ENCODE measurements at places on chromosomes 12 and 14.

- no peak for DNase-seq
Observed at GRCh38 chr14:105168496-105168978, at the start of gene JAG2. Gene JAG2, minus strand, starts transcription at chr14:105168776. Its CDS starts 356 bp downstream, at chr14:105168420.

DNA sequence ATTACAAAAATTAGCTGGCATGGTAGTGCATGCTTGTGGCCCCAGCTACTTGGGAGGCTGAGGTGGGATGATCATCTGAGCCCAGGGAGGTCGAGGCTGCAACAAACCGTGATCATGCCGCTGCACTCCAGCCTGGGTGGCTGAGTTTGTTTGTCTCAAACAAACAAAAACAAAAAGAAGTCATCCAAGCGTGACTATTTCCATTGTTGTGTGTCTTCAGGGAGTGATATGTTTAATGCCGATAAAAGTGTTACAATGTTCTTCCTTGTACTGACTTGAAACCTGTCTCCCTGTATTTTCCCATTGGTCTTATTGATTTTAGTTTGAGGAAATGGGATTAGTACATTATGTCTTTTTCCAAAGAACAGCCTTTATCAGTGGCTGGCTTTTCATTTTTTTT lies 75.6 kb upstream of the USP44 start:
- DNase-seq = no peak

DNA sequence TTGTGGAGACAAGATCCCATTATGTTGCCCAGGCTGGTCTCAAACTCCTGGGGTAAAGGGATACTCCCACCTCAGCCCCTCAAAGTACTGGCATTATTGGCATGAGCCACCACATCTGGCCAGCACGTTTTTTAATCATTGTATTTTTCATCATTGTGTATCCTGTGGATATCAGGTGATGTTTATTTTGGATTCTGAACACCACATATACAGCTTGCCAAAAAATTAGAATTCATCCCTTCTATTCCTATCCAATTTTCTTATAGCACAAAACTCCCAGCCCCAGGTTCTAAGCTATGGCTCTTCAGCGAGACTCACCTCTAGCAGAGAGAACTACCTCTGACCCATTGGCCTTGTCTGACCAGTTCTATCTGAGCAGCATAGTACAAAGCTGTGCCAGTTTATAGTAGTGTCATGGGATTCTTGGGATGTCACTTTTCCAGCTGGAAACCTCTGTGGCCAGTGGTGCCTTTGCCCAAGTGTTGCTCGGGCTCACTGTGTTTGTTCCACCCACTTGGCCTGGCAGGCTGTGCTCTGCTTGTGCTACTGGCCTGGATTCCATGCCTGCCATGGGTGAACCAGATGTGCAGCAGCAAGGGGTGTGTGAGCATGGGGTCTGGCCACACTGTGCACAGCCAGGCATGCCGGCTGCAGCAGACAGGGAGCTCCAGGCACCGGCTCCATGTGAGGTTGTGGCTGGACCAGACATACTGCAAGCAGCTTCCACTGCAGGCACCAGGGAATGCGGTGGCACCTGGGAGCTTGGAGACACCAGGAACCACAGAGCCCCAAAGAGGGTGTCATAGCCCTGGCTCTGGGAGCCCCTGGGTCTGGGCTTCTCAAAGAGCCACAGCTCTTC lies 37.2 kb downstream of the TIMELESS start:
- no peak for DNase-seq

DNA sequence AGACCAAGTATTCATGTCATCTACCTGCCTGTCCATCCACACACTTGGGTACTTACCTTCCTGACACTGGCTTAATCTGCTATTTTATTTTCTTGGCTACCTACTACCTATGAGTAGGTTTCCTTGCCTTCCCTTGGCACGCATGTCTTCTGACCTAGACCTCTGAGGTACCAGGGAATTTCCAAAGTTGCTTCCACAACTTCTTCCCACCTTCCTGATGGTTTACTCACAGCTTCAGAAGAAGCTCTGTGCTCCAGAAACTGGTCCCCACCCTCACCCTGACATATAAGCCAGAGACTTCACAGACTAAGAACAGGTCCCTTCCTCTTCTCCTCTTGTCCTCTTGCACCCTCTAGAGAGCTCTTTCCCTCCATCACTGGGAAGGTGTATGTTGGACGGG lies 35.7 kb upstream of the DDX11 start:
- DNase-seq = no peak

DNA sequence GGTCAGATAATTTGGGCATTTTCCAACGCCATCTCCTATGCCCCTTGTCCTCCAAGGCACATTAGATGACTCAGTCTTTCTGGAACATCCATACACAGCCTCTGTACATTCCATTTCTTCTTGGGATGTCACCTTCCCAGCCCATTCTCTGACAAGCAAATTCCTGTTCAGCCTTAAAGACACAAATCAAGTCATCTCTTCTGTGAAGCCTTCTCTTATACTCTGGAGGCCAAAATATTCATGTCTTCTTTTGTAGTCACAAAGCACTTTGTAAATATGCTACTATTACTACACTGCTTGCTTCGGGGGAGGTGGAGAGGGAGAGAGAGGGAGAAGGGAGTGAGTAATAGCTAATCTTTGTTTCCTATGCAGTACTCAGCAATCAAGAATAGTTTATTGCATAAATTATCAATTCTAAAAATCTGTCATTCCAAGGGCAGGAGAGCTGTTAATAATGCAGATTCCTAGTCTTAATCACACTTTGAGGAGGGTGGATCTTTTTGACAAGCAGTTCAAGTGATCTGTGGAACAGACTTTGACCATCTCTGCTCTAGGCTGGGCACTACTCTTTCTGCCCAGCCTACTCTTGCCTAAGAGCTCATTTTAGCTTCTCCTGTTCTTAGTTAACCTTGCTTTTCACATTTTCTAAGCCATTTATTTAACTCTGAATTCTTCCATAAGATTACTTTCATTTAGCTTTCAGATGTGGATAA lies 27.9 kb downstream of the KCNMB4 start:
- DNase-seq = no peak

DNA sequence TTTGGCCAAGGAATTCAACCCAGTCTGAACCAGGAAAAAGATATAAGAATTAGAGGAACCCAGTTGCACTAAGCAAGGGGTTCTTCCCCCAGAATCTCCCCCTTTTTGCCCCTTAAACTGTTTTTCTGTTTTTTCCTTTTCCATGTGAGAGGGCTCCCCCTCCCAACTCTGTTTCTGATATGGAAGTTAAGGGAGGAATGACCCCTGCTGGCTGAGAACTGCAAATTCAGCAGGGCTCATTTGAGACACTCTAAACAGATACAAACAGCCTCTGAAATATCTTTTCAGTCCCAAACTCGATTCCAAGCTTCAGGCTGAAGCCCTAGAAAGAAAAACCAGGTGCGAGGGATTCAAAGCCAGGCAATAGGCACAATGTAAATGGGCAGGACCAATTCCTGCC lies 132.7 kb downstream of the SLC41A2 start:
- no peak for DNase-seq

- DNase-seq = no peak
Observed at GRCh38 chr14:81434230-81434629, 34.1 kb upstream of the STON2 start.

DNA sequence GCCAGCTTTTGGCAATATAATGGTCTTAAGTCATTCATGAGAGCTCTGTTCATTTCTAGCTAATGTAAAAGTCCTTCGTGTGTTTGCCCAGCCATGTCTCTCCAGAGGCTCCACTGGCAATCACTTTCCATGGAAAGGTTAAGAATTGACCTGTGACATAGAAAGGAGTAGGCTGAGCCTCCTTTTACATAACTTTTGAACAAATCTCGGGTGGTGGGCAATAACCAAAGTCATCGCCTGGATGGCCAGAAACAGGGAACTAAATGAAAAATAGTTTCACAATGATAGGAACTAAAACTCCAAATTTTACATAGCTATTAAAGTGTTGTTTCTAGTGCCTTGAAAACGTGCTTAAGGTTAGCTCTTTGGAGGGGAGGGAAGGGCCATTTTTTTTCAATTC lies 6.5 kb downstream of the BHLHE41 start:
- no peak for DNase-seq

GRCh38 chr14:90274019-90274418 lies 17.7 kb downstream of the PSMC1 start:
- no peak for DNase-seq

DNA sequence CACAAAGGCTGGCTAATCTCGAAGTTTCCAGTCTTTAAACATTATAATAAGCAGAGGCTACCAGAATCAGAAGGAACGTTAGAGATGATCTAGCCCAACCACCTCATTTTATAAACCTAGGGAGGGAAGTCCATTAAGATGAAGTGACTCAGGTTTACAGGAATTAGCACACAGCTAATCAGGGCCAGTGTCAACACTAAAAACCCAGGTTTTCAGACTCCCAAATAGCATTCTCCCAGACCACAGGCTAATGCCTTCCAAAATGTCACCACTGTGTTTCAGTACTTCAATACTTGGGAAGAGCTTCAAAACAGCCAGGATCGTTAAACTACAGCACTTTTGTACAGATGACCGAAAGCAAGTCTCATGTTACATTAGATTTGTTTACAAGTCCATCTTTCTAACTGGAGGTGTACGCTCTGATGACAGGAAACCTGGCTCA lies 89.2 kb downstream of the FOXN3 start:
- DNase-seq = no peak

GRCh38 chr14:74348735-74349463 lies 628 bp downstream of the VRTN start:
- DNase-seq = no peak

- DNase-seq = no peak
Observed at GRCh38 chr14:37842106-37842505, 246.7 kb downstream of the TTC6 start.

DNA sequence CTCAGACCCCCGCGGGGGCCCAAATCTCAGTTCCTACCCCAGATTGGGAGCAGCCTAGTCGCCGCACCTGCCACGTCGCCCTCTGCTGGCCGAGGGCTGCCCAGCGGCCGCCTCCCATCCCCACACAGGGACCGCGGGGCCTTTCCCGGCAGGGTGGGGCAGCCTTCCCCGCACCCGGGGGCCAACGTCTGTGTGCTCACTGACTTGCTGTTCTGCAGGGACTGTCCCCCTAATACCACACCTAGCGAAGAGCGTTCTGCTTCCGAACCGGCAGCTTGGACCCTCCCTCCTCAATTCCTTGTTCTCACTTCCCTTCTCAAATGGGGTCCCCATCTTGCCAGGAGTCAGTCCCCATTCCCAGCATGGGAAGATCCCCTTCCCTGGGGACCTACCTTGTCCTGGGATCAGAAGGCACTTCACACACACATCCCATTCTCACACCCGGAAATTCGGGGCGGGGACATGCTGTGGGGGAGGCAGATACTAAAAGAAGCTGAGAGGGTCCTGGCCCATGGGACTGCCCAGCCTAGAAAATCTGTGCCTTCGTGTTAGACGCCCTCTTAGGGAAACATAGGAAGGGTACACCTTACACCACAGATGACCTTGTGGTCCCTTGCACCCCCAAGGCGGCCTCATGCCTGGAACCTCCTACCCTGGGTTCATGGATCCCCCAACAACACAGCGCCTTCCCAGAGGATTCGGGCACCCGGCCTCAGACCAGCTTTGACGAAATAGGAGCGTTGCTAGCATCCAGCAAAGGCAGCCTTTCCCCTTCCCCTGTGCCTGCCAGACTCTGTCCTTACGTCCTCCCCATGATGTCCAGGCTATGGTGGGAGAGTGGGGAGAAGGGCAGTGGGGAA lies 16.4 kb downstream of the ACVRL1 start:
- no peak for DNase-seq

GRCh38 chr14:75568791-75569190 lies 9.6 kb upstream of the FLVCR2 start:
- no peak for DNase-seq

GRCh38 chr14:42141328-42141727 lies 534.7 kb downstream of the LRFN5 start:
- no peak for DNase-seq

DNA sequence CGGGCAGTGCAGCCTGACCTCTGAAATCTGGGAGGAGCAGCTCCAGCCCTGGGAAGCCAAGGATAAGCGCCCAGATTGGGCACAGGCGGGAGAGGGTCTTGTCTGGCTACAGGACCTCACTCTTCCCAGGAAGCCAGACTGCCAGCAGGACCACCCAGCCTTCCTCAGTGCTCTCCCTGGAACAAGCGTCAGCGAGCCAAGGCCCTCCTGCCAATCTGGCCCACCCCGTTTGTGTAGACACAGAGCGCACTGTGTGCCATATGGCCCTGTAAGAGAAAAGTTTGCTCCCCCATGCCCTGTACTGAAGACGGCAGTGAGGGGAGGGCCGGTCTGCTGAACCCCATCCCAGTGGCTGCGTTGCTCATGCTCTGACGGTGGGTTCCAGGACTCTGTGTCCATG lies 1.2 kb upstream of the C14orf180 start:
- no peak for DNase-seq

- no peak for DNase-seq
Observed at GRCh38 chr12:92619730-92620684, 82.8 kb upstream of the PLEKHG7 start.

- DNase-seq = no peak
Observed at GRCh38 chr14:94925416-94926173, 155.7 kb upstream of the GSC start.

GRCh38 chr14:102665621-102666020 lies 73.2 kb downstream of the RCOR1 start:
- DNase-seq = no peak

- no peak for DNase-seq
Observed at GRCh38 chr12:124685689-124686369, 118.4 kb upstream of the NCOR2 start.
